Esophagus squamous epithelium (tissue), 5 donors: ENCODE measurements at places on chromosomes 5 and 9. TPM values are rescaled to one million over a fixed set of nuclear protein-coding genes. Genes with fewer than 3 reads are reported as not detected.

Gene C8G
- 1.6 TPM for total RNA-seq

Gene ANKRD18A
- total RNA-seq, result 0.29 TPM

Gene CDX1
- not detected for total RNA-seq

Gene TMOD1
- 13.4 TPM for total RNA-seq

Gene C9orf43
- 0.38 TPM for total RNA-seq
